MCF 10A (cell line): ENCODE measurements at places on chromosomes 12 and 14. TPM values are rescaled to one million over a fixed set of nuclear protein-coding genes. Genes with fewer than 3 reads are reported as not detected.

KRT72 gene
- total RNA-seq = not detected in 2 replicates

CLEC7A gene
- total RNA-seq = not detected in 2 replicates

- DNase-seq = no peak
Measured at GRCh38 chr12:78324234-78324633, 493.5 kb downstream of the NAV3 start.

DNA sequence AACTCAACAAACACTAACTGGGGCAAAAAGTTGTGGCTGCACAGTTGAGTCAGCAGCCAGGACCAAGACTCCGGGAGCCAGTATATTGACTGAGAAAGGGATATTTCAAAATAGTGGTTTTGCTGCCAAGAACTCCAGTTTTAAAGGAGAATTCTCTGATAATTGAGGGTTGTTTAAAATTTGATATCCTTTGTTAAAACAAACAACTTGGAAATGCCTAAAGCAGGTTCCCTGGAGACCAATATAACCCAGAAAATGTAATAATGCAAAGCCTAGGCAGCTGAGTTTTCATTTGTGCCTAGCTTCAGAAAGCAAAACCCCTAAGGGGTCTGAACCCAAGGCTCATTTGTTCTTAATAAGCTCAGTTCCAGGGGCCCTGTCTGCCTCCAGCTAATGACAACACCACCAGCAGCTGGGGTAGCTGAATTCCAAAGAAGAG, 311.7 kb upstream of the CCDC196 start:
- DNase-seq = no peak

- DNase-seq = no peak
Measured at GRCh38 chr14:75615200-75615599, 36.8 kb downstream of the FLVCR2 start.

TBC1D30 gene
- 7.9 and 9.4 TPM in 2 replicates for total RNA-seq

GRCh38 chr12:93145086-93145485, 216.0 kb upstream of the EEA1 start:
- DNase-seq = no peak

- no peak for DNase-seq
Measured at GRCh38 chr12:87728931-87729593, 300.1 kb downstream of the C12orf50 start.

C1R gene
- 13.1 and 16.7 TPM in 2 replicates for total RNA-seq

NINJ2 gene
- total RNA-seq = not detected in 2 replicates

PRH2 gene
- not detected in 2 replicates for total RNA-seq

GRCh38 chr12:57207731-57208630, 8.6 kb upstream of the NXPH4 start:
- no peak for DNase-seq

- DNase-seq = no peak
Measured at GRCh38 chr12:97323154-97323553, 139.4 kb upstream of the RMST start.

GRCh38 chr12:8941691-8942478, 7.6 kb downstream of the M6PR start:
- DNase-seq = no peak

DNA sequence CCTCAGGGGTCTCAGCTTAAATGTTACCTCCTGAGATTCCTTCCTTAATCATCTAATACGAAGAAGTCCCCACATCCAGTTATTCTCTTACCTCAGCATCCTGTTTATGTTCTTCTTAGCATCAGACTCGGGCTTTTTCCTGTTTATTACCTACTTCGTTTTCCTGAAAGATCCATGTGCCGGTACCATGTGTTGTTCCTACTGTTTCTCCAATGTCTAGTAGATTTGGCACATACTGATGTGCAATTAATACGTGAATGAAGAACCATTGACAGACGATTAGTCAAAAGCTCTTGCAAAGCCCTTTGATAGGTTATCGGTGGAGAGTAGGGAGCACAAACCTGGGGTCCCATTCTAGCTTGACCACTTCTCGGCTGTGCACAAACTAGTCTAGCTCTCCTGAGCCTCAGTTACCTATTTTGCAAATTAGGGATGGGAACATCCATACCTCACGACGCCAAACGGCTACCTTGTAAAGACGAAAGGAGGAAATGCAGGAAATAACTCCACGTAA, 735 bp upstream of the MAPKAPK5 start:
- DNase-seq = no peak

DNA sequence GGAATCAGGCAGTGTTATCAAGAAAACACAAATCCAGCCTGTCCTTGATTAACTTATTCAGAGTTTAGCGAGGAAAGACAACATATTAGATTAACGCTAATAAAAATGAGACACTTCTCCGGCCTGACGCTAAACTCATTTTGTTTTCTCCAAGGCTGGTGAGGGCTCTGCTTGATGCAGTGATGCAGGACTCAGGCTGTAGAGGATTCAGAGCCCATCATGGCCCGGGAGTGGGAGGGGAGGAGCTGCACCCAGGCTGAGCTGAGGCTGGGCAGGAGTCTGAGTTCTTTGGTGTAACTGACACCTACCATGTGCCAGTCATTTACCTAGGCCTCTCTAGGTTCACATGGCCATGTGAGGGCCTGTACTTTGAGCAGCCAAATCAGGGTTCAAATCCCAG, 70.0 kb downstream of the WSCD2 start:
- DNase-seq = no peak

- peak; percentile 27 for DNase-seq
Measured at GRCh38 chr12:79301181-79301580, 389.6 kb downstream of the PAWR start.

RAD9B gene
- total RNA-seq = 1.0 and 1.5 TPM in 2 replicates

- DNase-seq = no peak
Measured at GRCh38 chr12:121649322-121649721, 20.1 kb downstream of the MORN3 start.

GRCh38 chr14:54166049-54166950, 209.7 kb upstream of the BMP4 start:
- no peak for DNase-seq

GRCh38 chr12:28770322-28770721, 378.8 kb upstream of the FAR2 start:
- no peak for DNase-seq

DNA sequence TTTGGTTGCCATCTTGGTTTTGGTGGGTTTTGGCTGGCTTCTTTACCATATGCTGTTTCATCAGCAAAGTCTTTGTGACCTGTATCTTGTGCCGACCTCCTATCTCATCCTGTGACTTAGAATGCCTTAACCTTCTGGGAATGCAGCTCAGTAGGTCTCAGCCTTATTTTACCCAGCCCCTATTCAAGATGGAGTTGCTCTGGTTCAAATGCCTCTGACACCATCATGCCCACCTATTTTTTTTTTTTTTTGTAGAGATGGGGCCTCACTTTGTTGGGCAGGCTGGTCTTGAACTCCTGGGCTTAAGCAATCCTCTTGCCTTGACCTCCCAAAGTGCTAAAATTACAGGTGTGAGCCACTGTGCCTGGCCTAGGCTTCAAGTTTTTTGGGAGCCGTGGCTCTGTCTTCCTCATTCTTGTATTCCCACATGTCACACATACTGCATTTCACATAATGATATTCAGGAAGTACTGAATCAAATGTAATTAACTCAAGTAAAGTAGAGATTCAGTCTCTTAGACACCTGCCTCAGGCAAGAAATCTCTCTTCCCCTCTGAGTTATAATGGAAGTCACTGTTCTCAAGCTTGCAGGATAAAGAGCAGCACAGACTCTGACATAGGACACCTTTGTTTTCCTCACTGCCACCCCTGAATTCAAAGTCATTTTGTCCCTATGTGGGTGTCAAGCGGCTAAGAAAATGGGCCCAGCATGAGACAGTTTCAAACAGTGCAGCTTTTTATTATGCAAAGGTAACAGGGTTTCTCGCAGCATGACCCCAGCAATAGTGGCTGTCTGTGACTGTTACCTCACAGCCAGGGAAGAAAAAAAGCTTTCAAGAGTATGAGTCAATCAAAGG, 159.0 kb downstream of the PTPN11 start:
- DNase-seq = no peak

CCDC177 gene
- total RNA-seq = not detected in 2 replicates

GRCh38 chr12:31477687-31478086, 113.2 kb downstream of the DENND5B start:
- DNase-seq = no peak

INHBE gene
- total RNA-seq = 2.1 and 5.0 TPM in 2 replicates
